ENCODE measurements at places on chromosomes 12 and 14. TPM values are rescaled to one million over a fixed set of nuclear protein-coding genes. Genes with fewer than 3 reads are reported as not detected.

GRCh38 chr14:80664576-80664975, 277.0 kb downstream of the CEP128 start:
- no peak overlapping the region for H3K4me3 ChIP-seq
- H3K27me3 ChIP-seq, result no peaks in the 10 kb centered on the region
- peaks cover 12% of the 10 kb centered on the region for H3K4me1 ChIP-seq
- peaks cover 3% of the 10 kb centered on the region for H3K36me3 ChIP-seq

- no peak for DNase-seq
- no peak overlapping the region for H3K4me3 ChIP-seq
Measured at GRCh38 chr14:105075379-105076295, 10.4 kb upstream of the GPR132 start.

GRCh38 chr12:58030566-58031279, 89.4 kb downstream of the ATP23 start:
- H3K4me1 ChIP-seq, result peaks cover 11% of the 10 kb centered on the region
- DNase-seq, result no peak
- no peaks in the 10 kb centered on the region for H3K27me3 ChIP-seq
- no peak overlapping the region for H3K27ac ChIP-seq
- H3K4me3 ChIP-seq, result no peak overlapping the region

GRCh38 chr14:95683793-95684192, 2.4 kb upstream of the TCL1B start:
- no peak overlapping the region for H3K4me3 ChIP-seq
- H3K4me1 ChIP-seq, result no peaks in the 10 kb centered on the region
- no peaks in the 10 kb centered on the region for H3K36me3 ChIP-seq
- H3K27ac ChIP-seq, result no peak overlapping the region

DNA sequence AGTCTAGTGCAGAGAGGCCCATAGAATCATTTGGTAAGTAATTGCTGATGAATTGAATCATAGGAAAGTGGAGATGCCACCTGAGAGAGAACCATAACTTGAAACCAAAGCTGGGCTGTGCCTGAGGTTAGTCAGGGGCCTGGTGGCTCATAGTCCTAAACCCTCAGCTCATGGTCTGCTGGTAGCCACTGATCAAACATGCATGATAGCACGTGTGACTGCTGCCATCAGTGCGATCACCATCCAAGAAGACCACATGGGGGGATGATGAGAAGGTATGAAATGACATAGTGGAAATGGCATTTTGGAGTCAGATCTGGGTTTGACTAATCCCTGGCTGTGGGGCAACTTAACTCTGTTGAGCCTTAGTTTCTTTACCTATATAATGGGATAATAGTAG, 190.5 kb downstream of the CACNA1C start:
- H3K27ac ChIP-seq, result no peak overlapping the region
- H3K4me3 ChIP-seq, result no peak overlapping the region
- H3K27me3 ChIP-seq, result no peaks in the 10 kb centered on the region
- H3K36me3 ChIP-seq, result no peaks in the 10 kb centered on the region
- no peak for DNase-seq

DNA sequence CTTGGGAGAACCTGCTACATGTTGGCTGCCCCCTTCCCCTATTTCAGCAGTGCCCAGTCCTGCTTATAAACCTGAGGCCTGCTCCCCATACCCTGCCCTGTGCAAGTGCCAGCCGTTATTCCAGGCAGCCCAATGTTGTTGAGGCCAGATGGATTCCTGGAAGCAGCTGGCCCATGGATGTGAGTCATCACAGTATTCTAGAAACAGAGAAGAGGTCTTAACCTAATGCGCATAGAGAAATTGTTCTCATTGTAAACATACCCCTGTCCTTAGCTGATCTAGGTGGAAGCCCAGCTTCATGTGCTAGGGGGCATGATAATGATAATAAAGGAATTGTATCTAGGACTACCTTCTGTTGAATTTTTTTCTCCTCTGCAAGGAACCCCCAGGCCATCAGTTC, 69.7 kb downstream of the TSPAN11 start:
- H3K36me3 ChIP-seq, result no peaks in the 10 kb centered on the region
- DNase-seq, result no peak
- H3K27me3 ChIP-seq, result peaks cover 12% of the 10 kb centered on the region
- peaks cover 12% of the 10 kb centered on the region for H3K4me1 ChIP-seq
- H3K4me3 ChIP-seq, result no peak overlapping the region

DNA sequence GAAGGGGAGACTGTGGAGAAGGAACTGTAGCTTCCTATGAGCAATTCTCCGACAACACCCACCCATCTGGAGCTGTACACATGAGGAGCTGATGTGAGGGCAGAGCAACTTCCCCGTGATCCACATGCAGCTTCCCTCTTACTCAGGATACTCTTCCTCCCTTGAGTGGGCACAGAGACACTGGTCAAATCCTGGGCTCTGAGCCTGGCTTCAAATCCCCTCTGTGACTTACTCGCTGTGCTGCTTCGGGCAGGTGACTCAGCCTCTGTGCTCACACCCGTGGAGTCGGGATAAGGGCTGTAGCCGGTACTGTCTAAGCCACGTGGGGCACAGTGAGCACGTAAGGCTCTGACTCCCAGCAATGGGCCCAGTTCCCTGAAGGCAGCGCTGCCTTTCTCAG, 31.1 kb downstream of the ZFYVE21 start:
- peaks cover 4% of the 10 kb centered on the region for H3K36me3 ChIP-seq
- H3K27ac ChIP-seq, result no peak overlapping the region
- H3K4me1 ChIP-seq, result peaks cover under 1% of the 10 kb centered on the region
- no peaks in the 10 kb centered on the region for H3K27me3 ChIP-seq

DNA sequence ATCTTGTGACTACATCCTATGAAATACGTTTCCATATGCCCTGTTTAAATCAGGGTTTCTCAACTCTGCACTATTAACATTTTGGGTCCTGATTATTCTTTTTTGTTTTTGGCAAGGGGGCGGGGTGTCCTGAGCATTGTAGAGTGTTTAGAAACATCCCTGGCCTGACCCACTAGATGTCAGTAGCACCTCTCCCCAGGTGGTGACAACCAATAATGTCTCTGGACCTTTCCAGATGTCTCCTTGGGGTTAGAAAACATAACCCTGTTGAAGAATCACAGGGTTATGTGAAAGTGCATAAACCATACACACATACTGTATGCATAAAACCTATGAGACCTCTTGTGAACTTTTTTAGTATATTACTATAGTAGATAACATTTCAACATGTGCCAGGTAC, 1.4 kb downstream of the ACAD10 start:
- peak overlapping the region; percentile 2 for H3K27ac ChIP-seq
- no peaks in the 10 kb centered on the region for H3K27me3 ChIP-seq
- DNase-seq, result no peak
- peaks cover 4% of the 10 kb centered on the region for H3K36me3 ChIP-seq

DNA sequence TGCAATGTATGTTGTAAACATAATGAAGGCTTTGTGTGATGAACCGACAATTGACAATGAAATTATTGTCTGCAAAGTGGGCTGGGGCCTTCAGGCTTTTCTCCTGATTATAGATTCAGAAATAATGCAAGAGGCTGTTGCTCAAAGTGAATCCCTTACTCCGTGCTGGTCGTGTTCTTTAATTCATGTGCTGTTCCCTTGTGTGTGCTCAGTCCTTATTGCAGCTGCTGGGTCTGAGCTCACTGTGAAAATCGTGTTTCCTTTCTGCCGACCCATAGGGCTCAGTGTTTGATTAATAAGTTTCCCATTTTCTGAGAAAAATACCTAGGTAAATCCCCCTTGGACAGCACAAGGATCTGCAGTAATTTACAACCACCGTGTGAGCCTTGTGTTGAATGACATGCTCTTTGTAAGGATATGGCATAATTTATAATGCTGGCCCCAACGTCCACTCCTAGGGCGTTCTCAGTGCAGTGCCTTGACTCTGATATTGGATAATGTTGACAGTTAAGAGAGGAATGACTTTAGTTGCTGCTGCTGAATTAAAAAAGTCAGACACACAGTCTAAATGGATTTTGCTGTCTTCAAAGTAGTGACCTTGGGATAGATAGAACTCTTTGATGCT, 81.6 kb downstream of the RGS6 start:
- peaks cover 2% of the 10 kb centered on the region for H3K27me3 ChIP-seq
- H3K27ac ChIP-seq, result no peak overlapping the region
- no peaks in the 10 kb centered on the region for H3K4me1 ChIP-seq
- H3K36me3 ChIP-seq, result no peaks in the 10 kb centered on the region
- no peak overlapping the region for H3K4me3 ChIP-seq
- no peak for DNase-seq

DNA sequence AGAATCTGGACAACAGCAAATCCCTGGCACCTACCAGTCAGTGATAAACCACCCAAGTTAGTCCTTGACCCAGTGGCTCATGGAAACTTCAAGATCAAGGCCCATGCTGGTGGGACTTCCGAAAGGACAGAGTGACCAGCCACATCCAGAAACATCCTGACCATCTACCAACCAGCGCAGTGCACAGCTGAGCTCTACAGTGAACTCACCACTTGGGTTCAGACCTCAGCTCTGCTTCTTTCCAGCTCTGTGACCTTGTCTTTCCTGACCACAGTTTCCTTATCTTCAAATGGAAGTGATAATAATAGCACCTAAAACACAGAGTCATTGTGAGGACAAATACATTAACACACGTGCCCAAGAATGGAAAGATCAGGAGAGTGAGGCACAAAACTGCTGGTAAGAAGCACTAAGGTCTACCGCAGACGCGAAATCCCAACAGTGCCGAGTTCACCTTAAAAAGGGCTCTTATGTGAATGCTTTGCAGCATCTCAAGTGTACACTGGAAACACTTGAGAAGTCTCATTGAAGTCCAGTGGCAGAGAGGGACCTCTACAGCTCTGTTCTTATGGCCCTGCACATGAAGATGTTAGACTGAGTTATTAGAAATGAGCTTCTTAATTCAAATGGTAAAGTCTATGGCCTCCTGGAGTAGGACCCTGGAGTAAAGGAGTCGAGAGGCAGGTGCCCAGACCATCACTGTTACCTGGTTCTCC, 128.8 kb downstream of the CCDC60 start:
- no peak overlapping the region for H3K27ac ChIP-seq
- H3K4me3 ChIP-seq, result no peak overlapping the region
- no peaks in the 10 kb centered on the region for H3K27me3 ChIP-seq
- H3K36me3 ChIP-seq, result no peaks in the 10 kb centered on the region
- no peak for DNase-seq

The HOXC12 gene
- not detected for total RNA-seq

The WNT5B gene
- 74.4 TPM for total RNA-seq

The CD163 gene
- total RNA-seq, result not detected

The PROX2 gene
- not detected for total RNA-seq

All from chondrocyte (in vitro differentiated cells).